ENCODE measurements at places on chromosomes 13 and 19.

GRCh38 chr13:32017474-32017873 is 14.1 kb upstream of the FRY start:
- no peak for ATAC-seq

DNA sequence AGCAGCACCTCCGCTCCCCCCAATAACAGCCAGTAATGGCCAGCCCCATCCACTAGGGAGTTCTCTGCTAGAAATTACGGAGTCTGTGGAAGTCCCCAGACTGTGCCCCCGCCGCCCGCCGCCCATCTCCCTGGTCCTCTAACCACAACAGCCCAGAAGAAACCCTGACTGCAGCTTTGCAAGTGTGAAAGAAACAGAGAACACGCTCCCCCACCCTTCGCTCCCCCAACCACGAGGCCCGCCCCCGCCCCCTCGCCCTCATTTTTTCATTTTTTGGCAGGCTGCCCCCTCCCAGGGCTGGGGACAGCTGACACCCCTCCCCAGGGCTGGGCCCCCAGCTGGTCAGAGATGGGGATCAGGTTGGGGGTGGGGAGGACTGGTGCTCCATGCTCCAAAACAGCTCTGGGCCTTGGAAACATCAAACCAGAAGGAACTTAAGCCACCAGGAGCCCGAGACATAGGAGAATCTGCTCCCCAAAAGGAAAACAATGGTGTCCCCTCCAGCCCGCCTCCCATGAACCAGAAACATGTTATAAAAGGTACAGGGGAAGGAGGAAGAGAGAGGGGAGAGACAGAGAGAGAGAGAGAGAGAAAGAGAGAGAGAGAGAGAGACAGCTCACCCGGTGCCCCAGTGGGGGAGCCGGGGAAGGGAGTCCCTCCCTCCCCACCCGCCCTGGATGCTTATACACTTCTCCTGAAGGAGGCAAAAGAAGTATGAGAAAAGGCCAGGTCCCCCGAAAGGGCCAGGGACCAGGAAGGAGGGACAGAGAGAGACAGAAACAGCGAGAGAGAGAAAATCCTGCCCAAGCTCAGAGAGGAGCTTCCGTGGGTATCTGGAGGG is 29.8 kb upstream of the ASF1B start:
- ATAC-seq, result no peak

DNA sequence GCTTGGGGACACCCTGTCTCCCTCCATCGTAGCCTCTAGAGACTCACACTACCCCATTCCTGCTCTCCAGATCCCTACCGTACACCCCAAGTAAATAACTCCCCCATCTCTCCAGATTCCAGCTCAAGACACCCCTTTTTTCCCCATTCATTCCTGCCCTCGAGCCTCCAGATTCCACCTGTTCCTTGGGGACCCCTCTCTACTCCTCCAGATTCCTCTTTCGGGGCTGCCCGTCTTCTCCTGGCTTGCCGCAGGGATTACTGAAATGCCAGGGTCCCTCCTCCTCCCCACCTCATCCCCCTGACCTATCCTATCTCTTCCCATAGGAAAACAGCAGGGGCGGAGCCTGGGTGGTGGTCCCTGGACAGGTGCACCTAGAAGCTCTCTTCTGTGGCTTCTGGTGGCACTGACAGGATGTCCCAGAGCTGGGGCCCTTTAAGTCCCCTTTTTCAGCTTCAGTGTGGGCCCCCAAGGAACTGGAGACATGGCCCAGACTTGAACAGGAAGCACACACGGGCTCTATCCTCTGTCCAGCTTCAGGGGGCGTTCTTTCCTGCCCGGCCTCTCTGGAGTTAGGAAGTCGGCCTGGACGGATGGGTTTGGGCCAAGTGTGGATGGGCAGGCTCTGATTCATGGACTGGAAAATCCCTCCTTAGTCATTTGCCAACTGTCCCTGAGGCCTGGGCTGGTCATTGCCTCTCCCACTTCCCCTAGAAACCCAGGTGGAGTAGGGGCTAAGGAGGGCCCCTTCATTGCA is 1.2 kb downstream of the ZSWIM4 start:
- peak; percentile 37 for ATAC-seq

DNA sequence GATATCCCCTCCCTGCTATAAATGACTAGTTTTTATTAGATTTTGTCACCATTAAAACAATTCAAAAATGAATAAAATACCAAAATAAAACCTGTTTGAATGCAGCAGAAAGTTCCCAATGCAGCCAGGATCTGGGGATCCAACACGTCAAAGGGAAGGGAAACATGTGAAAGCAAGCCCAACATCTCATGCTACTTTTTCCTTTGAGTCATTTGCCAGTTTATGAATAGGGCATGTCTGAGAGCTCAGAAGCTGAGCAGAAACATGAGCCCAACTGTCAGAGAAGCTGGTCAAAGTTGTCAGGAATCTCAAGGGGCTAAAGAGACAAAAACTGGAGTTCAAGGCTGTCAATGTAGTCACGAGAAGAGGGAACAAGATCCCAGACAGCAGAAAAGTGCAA is 526.4 kb downstream of the KLF5 start:
- ATAC-seq, result no peak

DNA sequence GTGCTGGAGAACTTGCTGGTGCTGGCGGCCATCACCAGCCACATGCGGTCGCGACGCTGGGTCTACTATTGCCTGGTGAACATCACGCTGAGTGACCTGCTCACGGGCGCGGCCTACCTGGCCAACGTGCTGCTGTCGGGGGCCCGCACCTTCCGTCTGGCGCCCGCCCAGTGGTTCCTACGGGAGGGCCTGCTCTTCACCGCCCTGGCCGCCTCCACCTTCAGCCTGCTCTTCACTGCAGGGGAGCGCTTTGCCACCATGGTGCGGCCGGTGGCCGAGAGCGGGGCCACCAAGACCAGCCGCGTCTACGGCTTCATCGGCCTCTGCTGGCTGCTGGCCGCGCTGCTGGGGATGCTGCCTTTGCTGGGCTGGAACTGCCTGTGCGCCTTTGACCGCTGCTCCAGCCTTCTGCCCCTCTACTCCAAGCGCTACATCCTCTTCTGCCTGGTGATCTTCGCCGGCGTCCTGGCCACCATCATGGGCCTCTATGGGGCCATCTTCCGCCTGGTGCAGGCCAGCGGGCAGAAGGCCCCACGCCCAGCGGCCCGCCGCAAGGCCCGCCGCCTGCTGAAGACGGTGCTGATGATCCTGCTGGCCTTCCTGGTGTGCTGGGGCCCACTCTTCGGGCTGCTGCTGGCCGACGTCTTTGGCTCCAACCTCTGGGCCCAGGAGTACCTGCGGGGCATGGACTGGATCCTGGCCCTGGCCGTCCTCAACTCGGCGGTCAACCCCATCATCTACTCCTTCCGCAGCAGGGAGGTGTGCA is 587 bp downstream of the S1PR4 start:
- ATAC-seq, result no peak

GRCh38 chr19:10086591-10087192 is 575 bp downstream of the SHFL start:
- peak; percentile 19 for ATAC-seq

GRCh38 chr19:36573895-36574720 is 1.0 kb upstream of the ZNF529 start:
- no peak for ATAC-seq

Data from gastroesophageal sphincter (tissue), 4 donors.